ENCODE measurements at places on chromosomes 4 and X. TPM values are rescaled to one million over a fixed set of nuclear protein-coding genes. Genes with fewer than 3 reads are reported as not detected.

Gene RAB40AL
- 0.39 TPM for polyA plus RNA-seq

Gene UGT2B15
- not detected for polyA plus RNA-seq

Gene ELF4
- 22.6 TPM for polyA plus RNA-seq

DNA sequence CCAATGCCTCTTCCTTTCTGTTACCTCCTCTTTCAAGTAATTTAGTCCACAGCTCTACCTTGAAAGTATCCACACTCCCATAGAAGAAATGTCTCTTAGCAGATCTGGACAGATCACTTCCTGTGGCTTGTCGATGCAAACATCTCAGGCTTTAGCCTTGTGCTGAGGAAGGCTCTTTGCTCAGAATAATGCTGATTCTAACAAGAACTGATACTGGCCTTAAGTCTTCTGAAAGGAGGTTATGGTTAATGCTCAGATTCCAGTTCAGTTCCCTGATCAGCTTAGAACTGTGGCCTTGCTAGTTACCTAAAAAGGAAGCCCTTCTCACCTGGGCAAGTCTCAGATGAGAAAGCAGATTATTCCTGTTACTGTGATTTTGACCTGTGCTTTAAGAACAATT is 230.1 kb upstream of the FAT4 start:
- DNase-seq: no peak

GRCh38 chr4:8376361-8377102 is 64.0 kb downstream of the ACOX3 start:
- DNase-seq: no peak

GRCh38 chr4:85489273-85489981 is 14.5 kb downstream of the ARHGAP24 start:
- DNase-seq: no peak

DNA sequence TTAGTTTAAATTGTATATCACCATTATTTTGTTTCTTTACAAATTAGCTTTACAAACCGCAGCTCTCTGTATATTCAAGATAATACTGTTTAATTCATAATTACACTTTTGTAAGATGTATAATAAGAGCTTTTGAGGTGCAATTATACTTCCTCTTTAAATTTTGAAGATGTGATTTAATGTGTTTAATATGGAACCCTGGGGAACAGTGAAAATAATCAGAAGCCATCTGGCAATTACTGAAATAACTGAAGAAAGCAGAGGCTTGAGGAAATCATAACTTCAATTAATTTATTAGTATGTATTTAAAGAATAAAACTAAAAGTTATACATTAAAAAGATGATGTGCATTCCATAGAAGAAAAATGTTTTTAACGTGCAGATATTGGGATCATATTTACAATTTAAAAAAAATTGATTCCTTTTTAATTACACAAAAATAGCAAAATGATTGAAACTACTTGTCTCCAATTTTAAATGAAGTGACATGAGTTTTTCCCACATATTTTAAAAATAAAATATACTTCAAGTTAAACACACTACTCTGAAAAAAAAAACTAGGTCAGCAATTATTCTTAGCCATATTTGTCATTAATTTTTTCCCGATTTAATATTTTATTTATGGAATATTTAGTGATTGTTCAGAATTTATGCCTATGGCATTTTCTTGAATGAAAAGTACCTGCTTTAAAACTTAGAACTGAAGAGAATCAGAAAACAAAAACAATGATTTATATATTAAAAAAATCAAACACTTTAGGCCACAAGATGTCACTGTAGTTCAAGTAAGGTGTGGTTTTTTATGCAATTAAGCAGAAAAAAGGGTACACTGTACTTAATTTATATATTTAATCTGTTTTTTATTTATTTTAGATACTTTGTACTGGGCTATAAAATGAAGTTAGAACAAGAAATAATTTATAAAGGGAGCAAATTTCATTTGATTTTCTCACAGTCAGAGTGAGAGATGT is 942.7 kb upstream of the NDST4 start:
- no peak for DNase-seq

DNA sequence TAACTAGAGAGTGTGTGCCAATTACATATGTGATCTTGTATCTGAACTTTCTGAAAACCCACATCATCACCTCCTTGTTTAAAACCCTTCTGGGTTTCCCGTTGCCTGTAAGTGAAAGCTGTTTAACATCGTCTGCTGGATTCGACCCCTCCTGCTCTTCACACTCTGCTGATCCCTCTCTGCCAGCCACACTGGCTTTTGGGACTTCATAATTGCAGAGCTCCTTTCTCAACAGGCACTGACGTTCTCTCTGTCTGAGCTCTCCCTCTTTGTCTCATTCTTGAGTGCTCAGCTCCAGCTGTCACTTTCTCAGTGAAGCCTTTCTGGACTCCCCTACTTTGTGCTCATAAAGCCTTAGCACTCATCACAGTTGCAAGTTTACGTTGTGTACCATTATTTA is 153.9 kb downstream of the CEP135 start:
- no peak for DNase-seq

DNA sequence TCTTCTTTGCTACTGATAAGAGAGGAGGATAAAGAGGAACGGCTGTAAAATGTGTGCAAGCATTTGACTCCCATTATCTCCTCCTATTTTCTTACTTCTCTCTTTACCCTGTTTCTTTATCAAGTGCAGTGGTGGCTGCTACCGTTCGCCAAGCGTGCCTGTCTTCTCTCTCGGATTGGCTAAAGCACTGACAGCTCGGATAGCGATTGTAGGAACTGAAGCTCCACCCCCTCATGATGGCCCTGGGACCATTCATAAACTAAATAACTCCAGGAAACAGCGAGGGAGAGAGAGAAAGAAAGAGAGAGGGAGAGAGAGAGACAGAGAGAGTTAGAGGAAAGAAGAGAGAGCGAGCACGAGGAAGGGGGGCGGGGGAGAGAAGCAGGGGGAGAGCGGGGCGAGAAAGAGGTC is 305 bp upstream of the MAB21L2 start:
- no peak for DNase-seq

DNA sequence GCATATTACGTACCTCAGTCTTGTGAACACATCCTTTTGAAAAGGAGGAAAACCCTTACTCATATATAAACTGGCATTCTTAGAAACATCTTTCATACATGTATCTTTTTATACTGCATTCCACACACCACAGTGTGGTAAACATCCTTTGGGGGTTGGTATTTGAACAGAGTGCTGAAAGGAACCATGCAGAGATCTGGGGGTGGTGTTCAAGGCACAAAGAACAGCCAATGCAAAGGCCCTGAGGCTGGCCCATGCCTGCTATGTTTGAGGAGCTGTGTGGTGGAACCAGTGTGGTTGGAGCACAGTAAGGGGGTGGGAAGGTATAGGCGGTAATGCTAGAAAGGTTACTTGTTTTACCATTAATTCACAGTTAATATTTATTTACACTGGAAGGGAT is 2.0 kb downstream of the ELK1 start:
- DNase-seq: no peak

DNA sequence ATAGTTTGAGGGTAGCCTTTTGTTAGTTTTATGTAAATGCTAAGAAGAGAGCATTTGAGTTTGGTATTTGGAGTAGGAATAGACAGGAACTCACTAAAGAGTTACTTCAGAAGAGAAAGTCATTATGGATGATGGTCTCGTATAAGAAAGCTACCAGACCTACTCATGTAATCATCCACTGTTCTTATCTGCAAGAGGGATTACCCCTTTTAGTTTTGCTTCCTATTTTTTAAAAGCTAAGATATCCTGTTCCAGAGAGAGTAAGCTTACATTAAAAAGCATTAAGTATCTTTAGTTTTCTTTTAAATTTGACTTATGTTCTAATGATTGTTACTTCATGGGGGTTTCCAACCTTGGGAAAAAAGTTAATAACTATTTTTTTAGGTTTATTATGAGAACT is 12.5 kb upstream of the ART3 start:
- no peak for DNase-seq

- DNase-seq: no peak
Measured at GRCh38 chrX:140157611-140158010, 192.3 kb upstream of the CXorf66 start.

- no peak for DNase-seq
Measured at GRCh38 chrX:21645431-21645830, 12.7 kb downstream of the KLHL34 start.

DNA sequence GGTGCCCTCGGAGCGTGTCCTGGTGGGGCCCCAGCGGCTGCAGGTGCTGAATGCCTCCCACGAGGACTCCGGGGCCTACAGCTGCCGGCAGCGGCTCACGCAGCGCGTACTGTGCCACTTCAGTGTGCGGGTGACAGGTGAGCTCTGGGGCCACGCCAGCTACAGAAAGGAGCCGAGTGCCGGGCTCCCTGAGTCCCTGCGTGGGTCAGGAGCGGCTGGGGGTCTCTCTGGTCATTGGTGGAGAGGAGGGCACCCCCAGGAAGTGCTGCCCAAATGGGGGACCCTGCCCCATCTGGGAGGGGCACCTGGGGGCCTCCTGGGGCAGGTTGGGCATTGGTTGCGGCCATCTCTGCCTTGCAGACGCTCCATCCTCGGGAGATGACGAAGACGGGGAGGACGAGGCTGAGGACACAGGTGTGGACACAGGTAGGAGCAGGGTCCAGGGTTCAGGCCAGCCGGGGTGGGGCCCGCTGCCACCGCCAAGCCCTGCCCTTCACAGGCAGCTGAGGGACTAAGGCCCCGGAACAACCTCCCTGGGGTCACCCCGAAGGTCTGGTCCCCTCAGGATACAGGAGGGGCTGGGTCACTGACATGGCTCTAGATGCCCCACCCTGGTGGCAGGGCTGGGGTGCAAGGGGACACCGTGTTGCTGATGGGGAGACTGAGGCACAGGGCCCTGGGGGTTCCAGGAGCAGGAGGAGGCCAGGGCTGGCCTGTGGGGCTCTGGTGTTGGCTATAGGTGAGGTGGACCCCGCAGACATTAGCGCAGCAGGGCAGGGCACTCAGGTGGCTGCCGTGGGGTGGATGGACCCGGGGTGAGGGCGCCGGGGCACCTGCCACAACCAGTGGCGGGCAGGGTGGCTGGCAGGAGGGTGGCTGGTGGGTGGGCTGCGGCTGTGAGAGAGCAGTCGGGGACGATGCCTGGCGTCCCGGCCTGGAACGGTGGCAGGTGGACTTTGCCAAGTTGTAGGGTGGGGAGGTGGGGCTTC is 6.6 kb downstream of the FGFR3 start:
- no peak for DNase-seq
